Femur (tissue), 1 donor: ENCODE measurements at places on chromosomes 5 and 9.

DNA sequence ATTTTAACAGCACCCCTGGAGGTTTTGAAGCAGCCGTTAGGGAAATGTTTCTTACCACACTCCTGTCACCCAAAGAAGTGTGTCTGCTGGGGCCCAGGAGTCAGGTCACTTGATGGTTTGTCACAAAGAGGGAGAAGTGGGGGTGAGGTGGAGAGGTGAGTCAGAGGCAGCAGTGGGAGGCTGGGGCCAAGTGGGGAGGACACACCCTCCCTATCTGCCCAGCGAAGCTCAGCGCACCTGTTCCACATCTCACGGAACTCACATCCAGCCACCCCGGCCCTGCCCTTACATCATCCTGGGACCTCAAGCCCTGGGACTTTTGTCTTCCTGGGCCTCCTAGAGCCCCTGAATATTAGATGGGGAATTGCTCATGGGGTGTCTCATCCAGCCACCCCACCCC, 171.1 kb upstream of the SMIM23 start:
- DNase-seq = no peak

- DNase-seq = no peak
Measured at GRCh38 chr9:71761938-71762353, 6.4 kb downstream of the CEMIP2 start.

DNA sequence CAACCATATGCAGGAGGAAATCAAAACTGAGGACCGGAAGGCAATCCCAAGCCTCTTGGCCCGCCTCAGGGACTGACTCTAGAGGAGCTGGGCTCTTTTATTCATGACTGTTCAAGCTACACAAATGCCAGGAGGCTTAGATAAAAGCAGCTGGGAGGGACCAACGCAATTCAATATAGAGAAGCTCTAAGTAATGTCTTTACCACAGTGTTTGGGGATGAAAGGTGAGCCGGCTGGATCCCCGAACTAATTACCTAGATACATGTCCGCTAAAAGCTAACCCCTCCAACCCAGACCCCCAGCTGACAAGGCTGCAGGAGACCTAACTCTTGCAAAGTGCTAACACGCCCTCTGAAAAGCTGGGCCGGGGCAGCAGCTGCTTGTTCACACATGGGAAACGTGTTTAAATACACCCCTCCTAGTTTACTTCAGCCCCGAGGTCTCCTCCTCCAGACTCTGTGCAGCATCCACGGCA, 67.5 kb downstream of the TLE1 start:
- no peak for DNase-seq

GRCh38 chr5:171840066-171840465, 54.4 kb downstream of the SMIM23 start:
- DNase-seq = no peak

DNA sequence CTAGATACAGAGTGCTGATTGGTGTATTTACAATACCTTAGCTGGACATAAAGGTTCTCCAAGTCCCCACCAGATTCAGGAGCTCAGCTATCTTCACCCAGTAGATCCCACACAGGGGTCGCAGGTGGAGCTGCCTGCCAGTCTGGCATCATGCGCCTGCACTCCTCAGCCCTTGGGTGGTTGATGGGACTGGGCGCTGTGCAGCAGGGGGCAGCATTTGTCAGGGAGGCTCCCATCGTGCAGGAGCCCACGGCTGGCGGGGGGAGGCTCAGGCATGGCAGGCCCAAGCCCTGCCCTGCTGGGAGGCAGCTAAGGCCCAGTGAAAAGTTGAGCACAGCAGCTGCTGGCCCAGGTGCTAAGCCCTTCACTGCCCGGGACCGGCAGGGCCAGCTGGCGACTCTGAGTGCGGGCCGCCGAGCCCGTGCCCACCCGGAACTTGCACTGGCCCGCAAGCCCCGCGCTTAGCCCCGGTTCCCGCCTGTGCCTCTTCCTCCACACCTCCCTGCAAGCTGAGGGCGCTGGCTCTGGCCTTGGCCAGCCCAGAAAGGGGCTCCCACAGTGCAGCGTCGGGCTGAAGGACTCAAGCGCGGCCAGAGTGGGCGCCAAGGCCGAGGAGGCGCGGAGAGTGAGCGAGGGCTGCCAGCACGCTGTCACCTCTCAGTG, 314.1 kb upstream of the ATP10B start:
- DNase-seq = no peak
